T-helper 1 cell (primary cell): ENCODE measurements at places on chromosomes 13 and 19.

DNA sequence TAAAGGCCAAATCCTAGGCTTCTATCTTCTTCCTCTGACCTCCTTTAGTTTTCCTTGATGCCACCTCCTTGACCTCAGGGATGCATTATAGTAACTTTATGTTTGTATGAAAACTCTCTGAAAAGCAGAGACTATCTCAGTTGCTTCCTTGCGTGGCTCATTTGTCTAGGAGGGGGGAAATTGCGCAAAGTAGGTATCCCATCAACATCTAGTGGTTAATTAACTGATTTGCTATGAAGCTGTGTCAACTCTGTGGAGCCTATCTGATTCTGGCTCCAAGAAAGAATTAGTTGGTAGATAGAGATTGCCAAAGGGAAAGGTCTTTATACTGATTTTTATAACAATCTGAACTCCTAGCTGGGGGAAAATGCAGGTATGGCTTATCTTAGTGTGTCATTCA is 82.1 kb upstream of the FRY start:
- DNase-seq, result no peak

GRCh38 chr19:42567567-42567966 is 27.2 kb downstream of the CEACAM8 start:
- DNase-seq, result no peak

- DNase-seq, result no peak
Observed at GRCh38 chr13:34730961-34731360, 211.1 kb upstream of the NBEA start.

GRCh38 chr19:43555185-43555770 is 20.0 kb downstream of the XRCC1 start:
- peak; percentile 77 for DNase-seq

DNA sequence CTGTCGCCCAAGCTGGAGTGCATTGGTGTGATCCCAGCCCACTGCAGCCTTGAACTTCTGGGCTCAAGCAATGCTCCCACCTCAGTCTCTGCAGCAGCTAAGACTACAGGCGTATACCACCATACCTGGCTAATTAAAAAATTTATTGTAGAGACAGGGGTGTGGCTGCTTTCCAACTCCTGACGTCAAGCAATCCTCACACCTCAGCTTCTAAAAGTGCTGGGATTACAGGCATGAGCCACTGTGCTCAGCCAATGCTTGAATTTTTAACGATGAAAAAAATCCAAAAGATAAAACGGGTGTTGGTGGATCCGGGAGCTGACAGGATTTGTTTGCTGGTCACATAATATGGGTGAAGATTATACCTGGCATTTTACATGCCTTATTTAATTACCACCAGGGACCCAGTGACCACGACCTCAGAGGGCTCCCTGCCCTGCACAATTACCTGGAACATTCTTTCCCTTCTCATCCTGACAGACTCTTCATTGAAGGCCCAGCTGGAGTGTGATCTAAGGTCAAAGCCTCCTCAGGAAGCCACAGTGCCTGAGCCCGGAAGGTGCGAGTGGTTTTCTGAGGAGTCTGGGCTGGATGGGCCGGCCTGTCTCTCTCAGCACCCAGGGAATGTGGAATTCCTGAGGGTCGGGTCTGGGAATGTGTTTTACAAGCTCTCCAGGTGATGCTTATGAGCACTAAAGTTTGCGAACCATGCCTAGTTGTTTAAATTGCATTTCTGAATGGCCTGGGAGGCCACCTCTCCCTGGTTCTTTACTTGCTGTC is 193.3 kb downstream of the USP12 start:
- DNase-seq, result no peak

DNA sequence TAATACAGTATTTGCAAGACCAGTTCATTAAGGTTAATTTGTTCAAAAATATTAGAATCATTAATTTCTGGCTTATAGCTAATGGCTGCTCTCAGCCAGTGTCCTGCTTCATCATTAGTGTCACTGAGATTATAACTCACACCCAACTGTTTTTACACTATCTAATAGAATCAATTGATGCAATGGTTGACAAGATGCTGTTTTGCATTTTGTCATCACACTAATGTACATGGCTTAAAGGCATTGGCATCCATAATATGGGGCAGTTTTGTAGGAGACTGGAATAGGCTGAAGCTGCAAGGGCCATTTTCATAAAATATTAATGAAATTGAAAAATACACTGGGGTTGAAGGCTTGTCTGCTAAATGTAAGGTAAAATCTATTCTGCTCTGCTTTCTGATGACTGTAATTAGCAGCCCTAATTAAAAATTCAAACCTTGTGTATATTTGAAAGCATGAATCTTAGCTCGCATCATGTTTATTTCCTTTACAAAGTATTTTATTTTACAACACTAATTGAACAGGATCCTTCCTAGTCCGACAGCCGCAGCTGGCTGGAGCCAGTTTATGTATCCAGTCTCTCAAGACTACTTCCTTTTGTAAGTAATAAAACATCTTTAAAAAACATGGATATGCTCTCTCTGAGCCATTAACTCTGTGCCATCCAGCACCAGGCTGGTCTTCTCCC is 296.7 kb downstream of the POU4F1 start:
- DNase-seq, result no peak

DNA sequence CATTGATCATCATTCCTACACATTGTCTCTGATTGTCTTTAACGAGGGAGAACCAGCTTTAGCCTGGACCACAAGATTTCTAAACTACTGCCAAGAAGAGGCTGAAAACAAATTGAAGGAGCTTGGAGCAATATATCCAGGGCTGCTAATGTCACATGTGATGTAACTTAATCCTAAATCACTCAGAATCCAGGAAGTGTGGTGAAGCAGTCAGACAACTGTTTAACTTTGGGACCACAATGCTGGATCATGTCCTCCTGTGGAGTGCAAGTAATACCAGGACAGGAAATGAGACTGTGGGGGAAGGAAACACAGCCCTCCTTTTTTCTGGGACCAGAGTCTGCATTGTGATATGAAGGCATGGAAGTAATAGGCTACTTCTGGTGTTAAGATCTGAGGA is 430.2 kb downstream of the KCTD12 start:
- DNase-seq, result no peak

GRCh38 chr19:45267296-45267695 is 16.2 kb downstream of the MARK4 start:
- DNase-seq, result no peak

DNA sequence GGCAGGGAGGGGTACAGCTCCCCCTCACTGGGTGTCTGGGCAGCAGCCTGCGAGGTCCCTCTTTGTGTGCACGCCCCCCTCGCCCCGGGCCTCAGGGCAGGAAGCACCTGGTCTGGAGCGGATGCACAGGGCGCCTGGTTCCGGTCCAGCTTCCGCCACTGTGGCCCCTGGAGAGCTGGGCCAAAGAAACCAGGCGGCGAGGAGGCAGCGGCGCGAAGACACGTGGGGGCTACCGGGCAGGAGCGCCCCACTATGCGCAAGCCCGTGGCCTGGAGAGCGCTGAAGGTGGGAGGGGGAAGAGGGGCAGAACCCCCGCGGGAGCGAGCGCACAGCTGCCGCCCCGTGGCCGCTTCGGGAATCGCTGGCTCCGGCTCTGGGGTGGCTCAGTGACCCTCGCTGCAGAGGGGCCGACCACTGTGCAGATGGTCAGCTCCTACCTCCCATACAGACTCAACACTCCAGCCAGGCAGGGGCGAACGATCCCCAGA is 1.7 kb upstream of the LYL1 start:
- peak; percentile 56 for DNase-seq

GRCh38 chr13:37229931-37230330 is 124.5 kb upstream of the CSNK1A1L start:
- DNase-seq, result no peak

DNA sequence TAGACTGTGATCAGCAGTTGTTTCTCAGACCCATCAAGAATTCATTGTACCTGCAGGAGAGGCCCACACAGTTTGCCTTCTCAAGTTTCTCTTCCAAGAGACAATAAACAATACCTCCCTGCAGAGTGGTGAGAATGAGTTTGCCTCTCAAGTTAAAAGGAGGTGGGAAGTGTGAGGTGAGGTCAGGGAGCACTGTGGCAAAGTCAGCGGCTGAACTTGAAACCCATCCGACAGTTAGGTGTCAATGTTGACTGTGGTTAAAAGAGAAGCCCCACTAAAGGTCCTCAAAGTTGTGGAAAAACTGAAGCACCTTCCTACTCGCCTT is 72.9 kb upstream of the TSC22D1 start:
- DNase-seq, result no peak

- no peak for DNase-seq
Observed at GRCh38 chr19:30792561-30793505, 420.6 kb downstream of the ZNF536 start.

- no peak for DNase-seq
Observed at GRCh38 chr19:1935484-1936208, 5.3 kb upstream of the CSNK1G2 start.

DNA sequence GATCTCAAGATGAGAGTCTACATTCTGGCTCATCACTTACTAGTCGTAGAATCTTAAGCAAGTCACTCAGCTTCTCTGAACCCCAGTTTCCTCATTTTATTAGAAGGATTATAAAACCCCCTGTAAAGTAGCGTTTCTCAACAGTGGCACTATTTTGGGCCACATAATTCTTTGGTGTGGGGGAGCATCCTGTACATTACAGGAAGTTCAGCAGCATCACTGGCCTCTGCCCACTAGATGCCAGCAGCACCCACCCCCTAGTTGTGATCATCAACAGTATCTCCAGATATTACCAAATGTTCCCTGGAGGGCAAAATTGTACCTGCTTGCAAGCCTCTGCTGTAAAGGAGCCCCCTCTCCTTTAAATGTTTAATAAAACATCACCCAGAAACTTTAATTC is 22.6 kb downstream of the STARD13 start:
- no peak for DNase-seq

DNA sequence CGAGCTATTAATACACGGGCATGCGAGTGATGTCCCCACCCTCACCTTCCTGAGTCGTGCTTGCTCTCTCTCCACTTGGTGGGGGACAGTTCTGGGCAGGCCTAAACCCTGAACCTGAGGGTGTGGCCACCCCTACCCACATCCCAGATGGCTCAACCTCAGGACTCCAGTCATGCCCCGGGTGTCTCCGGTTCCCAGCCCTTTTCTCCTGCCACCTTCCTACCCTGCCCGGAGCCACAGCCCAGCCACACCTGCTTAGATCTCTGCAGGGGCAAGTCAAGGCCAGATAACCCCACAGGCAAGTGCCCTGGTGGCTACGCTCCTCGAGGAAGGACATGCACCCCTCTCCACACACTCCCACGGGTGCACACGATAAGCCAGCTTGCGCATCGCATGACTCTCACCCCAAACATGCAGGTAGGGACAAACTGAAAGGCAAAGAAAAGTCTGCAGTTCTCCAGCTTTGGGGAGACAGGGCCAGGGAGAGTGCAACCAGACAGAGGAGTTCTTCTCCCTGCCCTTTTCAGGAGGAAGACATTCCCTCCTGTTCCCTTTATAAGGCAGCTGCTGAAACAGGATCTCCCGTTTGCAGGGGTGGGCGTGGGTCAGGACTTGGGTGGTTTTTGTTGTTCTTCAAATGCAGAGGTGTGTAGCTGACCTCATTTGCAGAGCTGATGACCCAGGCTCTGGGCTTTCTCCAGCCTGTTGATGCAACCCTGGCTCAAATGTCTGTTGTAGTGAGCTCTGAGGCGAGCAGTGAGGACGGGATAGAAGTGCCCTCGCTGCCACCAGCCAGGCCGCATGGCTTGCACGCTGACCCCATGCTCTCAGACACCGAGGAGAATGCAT is 88.6 kb downstream of the DPF1 start:
- DNase-seq, result no peak

DNA sequence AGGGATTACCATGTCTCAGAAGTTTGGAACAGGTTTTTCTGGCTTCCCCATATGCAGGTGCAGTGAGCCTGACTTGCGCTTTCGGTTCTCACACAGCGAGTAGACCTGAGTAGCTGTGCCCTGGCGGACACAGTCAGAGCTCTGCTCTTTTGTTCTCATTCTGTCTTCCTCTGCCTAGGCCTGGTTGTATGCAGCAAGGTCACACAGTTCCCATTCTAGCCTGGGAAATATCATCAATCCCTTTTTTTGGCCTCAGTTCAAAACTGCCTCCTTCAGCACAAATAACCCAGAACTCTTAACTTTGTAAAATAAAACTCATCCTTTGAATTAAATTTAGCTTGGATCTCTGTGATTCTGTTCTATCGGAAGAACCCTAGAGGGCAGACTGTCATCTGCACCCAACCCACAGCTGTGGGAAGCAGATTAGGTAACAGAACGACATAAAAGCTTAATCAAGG is 10.2 kb downstream of the OXGR1 start:
- DNase-seq, result no peak

- DNase-seq, result no peak
Observed at GRCh38 chr13:44818016-44818415, 171.3 kb downstream of the NUFIP1 start.

- DNase-seq, result no peak
Observed at GRCh38 chr19:14166999-14167575, 30.7 kb upstream of the ASF1B start.

GRCh38 chr13:90498816-90499215 is 848.7 kb upstream of the MIR17HG start:
- no peak for DNase-seq

- no peak for DNase-seq
Observed at GRCh38 chr19:57816652-57817051, 1.9 kb upstream of the ZNF552 start.

GRCh38 chr19:36392916-36393673 is 14.1 kb upstream of the ZFP14 start:
- no peak for DNase-seq

- peak; percentile 44 for DNase-seq
Observed at GRCh38 chr19:41427647-41428480, 690 bp upstream of the B3GNT8 start.

- DNase-seq, result no peak
Observed at GRCh38 chr13:73593199-73593765, 534.5 kb downstream of the KLF5 start.

- DNase-seq, result no peak
Observed at GRCh38 chr19:954672-955494, 29.0 kb downstream of the ARID3A start.

GRCh38 chr13:28744091-28744536 is 25.3 kb upstream of the SLC46A3 start:
- DNase-seq, result no peak

DNA sequence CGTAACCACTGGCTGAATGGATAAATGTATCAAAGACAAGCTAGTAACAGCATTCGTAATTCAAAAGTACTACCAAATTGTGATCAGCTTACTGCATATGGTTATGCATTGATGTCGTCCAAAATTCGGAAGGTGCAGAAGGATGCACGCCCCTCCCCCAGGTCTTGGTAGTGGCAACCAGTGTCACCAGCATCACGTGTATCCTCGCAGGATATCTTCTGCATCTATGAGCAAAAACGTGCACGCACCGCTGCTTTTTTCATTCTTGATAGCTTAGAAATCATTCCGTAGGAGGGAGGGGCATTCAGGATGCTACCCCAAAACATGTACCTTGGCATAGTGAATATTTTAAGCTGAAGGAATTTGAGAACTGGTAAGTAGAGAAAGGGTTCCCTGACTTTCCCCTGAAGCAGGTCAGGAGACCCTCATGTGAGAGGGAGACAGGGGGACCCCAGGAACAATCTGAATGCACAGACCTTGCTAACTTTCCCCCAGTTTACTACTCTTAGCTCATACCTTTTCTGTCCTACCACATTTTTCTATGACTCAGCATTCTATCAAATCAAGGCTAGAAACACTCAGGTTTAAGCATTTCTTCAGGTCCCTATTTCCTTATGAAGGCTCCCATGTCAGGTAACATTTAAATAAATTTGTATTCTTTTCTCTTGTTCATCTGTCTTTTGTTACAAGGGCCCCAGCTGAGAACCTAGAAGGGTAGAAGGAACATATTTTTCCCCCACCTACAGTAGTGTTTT is 61.2 kb upstream of the TM9SF2 start:
- no peak for DNase-seq
